Dorsolateral prefrontal cortex (tissue), 122 donors: ENCODE measurements at places on chromosomes 4 and X.
A peak's percentile ranks its signal among the peaks of the same experiment; 100 is the strongest.

- peak; percentile 30 for DNase-seq
Measured at GRCh38 chr4:88818631-88819470, 121.2 kb upstream of the NAP1L5 start.

- no peak for DNase-seq
Measured at GRCh38 chr4:186204103-186204559, 12.8 kb downstream of the CYP4V2 start.

DNA sequence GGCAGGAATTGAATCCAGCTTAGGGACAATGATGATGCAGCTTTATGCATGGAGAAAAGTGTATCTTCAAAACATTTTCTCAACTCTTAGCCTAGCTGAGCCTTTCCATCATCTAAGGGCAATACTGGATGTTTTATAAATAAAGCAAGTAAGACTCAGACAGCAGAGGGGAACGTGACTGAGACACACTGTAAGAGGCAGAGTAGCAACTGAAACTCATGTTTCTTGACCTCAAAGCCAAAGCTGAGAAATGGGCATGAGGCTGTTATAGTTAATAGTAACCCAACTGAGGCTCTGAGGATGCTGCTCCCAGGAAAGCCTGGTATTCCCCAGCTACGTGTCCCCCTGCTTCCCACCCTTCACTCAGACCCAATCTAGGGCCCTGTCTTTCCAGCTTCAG lies 44.6 kb downstream of the ARHGEF9 start:
- DNase-seq = no peak

GRCh38 chr4:88318751-88319350 lies 34.5 kb upstream of the PPM1K start:
- DNase-seq = no peak

DNA sequence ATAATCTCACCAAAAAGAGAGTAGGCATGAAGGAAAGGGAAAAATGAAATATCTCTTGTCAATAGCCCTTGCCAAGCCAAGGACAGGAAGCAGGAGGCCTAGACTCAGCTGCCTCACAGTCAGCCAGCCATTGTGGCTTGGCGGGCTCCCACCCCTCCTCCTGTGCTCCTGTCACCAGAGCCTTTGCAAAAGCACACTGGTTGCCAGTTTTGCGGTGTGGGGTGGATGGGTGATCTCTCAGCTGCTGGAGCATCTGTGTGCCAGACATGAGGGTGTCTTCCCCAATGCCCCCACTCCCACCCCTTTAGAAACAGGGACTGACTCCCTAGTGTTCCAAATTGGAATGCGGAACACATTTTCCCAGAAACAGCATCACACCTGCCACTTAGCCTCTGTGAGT lies 26.1 kb downstream of the ARHGEF6 start:
- no peak for DNase-seq

DNA sequence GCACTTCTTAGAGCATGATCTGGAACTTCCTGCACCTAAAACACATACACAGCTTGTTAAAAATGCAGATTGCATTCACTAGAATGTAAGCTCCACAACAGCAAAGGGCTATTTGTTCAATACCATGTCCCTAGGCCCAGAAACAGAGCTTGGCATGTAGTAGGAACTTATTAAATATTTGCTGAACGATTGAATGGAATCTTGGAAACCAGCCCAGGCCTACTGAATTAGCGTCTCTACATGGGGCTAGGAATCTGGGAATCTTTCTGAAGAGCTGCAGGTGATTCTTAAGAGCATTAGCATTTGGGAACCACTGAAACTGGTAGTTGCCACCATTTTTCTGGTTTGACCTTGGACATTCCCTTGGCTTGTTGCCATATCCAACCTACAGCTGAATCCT lies 234.1 kb downstream of the STIM2 start:
- DNase-seq = no peak

DNA sequence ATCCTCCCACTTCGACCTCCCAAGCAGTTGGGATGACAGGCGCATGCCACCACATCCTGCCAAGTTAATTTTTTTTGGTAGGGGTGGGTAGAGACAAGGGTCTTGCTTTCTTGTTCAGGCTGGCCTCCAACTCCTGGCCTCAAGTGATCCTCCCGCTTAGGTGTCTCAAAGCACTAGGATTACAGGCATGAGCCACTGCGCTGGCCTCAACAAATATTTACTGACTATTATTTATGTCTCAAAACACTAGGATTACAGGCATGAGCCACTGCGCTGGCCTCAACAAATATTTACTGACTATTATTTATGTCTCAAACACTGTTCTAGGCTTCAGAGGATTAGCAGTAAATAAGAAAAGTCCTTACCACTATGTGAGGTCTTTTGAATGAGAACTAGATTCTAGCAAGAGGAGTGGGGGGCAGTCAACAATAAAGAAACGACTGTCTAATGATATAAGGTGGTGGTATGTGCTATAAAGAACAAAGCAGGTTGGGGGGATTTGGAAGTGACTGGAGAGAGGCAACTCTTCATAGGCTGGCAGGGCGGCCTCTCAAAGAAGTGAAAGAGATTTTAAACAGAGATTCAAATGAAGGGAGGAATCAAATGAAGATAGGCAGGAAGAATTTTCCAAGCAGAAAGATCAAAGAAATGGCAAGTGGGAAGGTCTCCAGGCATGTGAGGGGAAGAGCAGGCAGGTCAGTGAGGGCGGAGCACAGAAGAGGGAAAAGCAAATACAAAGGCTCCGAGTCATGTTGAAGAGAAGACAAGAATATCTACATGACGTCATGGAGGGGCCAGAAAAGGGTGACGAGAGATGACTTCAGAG lies 12.7 kb upstream of the ACSL1 start:
- DNase-seq = no peak

GRCh38 chr4:127888559-127888958 lies 7.9 kb downstream of the PLK4 start:
- DNase-seq = no peak

GRCh38 chr4:20313237-20314030 lies 61.7 kb downstream of the SLIT2 start:
- no peak for DNase-seq

DNA sequence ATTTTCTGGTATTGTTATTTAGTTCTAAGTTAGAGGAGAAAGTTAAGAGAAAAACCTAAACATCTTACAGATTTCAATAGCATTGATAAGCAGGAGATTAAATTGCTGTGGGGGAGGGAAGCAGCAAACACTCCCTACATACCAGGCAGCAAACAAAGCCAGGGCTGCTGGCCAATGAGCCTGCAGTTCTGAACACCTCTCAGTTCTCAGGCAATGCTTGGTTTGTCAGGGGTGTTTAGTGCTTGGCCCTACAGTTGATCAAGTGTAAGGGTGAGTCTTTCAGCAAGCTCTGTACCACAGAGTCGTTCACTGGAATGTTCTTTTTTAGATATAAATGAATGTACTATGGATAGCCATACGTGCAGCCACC lies 38.6 kb downstream of the EGFL6 start:
- DNase-seq = no peak

DNA sequence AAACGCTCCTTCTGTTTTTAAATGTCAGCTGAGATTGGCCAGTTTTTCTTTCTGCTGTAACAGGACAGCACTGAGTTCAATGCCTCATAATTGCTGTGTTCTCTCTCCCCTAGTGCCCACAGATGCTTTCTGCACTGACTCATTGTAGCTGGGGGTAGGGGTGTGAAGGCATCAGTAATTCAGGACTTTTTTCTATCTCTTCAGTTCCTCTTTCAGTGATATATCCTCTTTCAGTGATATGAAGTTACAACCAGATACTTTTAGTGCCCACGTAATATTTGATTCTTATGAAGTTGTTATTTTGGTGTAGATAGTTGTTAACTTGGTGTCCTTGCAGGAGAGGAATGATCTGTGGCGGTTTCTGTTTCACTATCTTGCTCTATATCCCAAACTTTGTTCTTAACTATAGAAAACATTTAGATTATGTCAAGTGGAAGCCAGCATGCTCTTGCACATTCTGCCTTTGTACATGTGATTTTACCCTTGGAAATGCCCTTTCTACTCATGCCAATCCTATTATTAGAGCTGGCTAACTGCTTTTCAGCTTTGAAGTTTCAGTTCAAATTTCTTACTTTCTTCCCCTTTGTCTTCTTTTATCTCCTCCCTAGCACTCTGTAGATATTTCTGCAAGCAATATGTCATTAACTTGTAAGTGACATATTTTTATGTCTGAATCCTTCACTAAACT lies 1258.4 kb downstream of the FAM133A start:
- no peak for DNase-seq

- DNase-seq = no peak
Measured at GRCh38 chrX:103864886-103865534, 33.0 kb upstream of the RAB9B start.

DNA sequence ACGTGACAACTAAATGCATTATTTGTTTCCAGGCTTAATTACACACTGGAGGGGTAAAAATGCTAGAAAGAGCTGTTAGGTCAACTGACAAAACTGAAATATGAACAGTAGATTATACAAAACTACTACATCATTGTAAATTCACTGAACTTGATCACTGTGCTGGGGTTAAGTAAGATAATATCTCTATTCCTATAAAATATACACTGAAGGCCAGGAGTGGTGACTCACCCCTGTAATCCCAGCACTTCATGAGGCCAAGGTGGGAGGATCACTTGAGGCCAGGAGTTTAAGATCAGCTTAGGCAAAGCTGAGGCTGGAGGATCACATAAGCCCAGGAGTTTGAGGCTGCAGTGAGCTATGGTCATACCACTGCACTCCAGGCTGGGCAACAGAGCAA lies 31.8 kb upstream of the NKX6-1 start:
- DNase-seq = no peak

- DNase-seq = no peak
Measured at GRCh38 chr4:55216863-55217635, 91.7 kb upstream of the KDR start.

DNA sequence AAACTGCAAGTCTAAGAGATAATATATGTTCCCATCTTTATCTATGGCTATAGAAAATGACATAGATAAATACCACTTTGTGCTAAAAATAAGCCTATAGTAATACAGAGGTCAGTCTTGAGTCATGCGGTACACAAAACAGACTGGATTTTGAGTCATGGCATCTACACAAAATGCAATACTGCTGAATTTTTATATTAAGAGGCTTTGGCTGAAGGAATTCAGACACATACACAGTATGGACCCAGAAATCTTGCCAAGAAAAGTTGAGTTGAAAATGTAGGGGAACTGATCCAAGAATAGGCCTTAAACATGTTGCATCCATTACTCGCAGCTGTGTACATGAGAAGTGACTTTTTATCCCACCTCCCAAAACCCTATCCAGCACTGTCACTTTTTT lies 184.4 kb downstream of the TENM3 start:
- DNase-seq = no peak

GRCh38 chr4:170497112-170497511 lies 407.4 kb upstream of the AADAT start:
- no peak for DNase-seq

DNA sequence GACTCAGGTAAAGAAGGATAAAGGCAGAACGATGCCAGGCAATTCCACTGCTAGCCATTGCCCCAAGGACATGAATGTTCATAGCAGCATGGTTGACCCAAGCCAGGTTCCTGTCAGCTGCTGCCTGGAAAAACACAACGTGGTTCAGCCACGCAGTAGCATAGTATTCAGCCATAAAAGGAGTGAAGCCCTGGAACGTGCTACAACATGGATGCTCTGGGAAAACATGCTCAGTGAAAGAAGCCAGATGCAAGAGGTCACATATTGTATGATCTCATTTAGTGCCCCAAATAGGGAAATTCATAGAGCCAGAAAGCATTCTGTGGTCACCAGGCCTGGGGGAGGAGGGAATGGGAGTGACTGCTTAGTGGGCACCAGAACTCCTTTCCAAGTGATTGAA lies 129.8 kb downstream of the GPR143 start:
- no peak for DNase-seq

- DNase-seq = no peak
Measured at GRCh38 chr4:180052629-180053028, 2190.6 kb upstream of the TENM3 start.
